ENCODE measurements at places on chromosomes 4 and X. TPM values are rescaled to one million over a fixed set of nuclear protein-coding genes. Genes with fewer than 3 reads are reported as not detected.

DNA sequence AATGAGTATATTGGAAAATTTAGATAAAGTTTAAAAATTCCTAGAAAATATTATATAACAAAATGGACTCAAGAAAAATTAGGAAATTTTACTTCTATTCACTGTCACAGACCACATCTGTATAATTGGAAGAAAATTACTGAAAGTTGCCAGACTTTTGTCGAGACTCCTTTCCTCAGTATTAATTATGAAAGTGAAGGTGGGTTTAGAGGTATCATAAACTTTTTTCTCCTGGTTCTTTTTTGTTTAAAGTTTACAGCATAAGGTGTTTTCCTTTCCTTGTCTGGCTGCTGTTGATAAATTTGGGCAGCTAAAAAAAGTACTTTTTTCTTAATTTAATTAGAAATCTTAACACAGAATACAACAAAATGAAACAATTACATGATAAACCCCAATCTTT, 6.7 kb upstream of the TEX13D start:
- no peak for DNase-seq

GRCh38 chr4:55920571-55920970, 28.2 kb upstream of the CEP135 start:
- DNase-seq, result no peak

GRCh38 chrX:100264200-100264599, 145.9 kb downstream of the PCDH19 start:
- DNase-seq, result no peak

DNA sequence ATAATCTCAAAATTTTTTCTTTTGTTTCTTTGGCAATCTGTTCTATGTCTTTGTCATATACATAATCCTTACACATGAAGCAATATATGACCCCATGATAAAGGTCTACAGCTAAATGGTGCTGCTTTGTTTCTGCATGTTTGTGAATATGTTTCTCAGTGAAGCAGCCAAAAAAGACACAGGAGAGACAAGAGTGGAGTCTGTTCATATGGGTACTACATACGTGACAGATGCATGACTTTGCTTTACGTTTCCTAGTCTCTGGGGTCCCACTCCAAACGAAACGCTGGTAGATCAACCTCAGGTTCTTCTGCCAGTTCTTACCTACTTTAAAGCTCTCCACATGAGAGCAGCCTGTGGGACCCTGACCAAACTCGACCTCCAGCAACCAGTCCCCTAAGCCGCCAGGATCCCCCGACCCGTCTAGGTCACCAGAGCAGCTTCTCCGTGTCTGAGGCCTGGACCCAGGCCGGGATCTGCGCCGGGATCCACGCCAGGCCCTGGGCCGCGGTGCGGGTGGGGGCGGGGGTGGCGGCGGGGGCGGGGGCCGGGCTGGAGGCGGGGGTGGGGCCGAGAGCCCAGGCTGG, 1.5 kb downstream of the USP51 start:
- no peak for DNase-seq

Gene NAP1L3
- 3.1 TPM for total RNA-seq

DNA sequence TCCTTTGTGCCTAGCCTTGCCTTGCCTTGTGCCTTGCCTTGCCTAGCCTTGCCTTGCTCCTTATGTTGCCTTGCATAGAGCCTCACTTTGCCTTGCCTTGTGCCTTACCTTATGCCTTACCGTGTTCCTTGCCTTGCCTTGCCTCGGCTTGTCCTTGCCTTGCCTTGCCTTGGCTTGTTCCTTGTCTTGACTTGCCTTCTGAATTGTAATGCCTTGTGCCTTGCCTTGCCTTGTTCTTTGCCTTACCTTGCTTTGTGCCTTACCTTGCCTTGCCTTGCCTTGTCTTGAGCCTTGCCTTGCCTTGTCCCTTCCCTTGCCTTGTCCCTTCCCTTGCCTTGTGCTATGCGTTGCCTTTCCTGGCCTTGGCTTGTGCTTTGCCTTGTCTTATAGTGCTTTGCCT, 90.2 kb downstream of the TAB3 start:
- DNase-seq, result no peak

DNA sequence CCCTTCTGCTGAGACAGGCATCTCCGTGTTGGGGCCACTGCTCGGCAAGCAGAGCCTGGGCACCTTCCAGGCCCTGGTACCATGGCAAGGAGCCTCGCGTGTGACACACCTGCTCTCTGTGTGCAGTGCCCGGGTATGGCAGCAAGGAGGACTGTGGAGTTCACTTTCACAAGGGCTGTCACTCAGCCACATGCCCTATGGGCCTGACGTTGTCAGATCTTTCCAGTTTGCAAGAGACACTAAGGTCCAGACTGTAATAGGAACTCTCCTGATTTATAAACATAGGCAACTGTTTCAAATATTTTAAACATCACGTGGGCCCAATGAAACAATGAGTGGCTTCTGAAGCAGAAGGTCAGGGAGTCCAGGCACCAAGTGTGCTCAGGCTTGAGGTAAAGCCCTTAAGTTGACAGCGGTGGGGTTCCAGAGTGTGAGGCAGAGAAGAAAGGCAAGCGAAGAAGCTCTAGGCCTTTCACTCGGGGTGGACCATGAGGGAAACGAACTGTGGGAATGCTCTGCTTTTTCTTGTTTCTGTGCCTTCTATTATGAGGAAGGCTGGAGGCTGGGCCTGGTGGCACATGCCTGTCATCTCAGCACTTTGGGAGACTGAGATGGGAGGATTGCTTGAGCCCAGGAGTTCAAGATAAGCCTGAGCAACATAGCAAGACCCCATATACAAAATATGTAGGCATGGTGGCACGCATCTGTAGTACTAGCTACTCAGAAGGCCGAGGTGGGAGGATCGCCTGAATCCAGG, 108.6 kb upstream of the TRIM2 start:
- no peak for DNase-seq

Gene SCOC
- 56.7 TPM for total RNA-seq

GRCh38 chr4:150974252-150974640, 40.8 kb downstream of the LRBA start:
- DNase-seq, result no peak

- no peak for DNase-seq
Observed at GRCh38 chrX:88903989-88904718, 157.1 kb downstream of the CPXCR1 start.

Gene ODAPH
- 0.17 TPM for total RNA-seq

DNA sequence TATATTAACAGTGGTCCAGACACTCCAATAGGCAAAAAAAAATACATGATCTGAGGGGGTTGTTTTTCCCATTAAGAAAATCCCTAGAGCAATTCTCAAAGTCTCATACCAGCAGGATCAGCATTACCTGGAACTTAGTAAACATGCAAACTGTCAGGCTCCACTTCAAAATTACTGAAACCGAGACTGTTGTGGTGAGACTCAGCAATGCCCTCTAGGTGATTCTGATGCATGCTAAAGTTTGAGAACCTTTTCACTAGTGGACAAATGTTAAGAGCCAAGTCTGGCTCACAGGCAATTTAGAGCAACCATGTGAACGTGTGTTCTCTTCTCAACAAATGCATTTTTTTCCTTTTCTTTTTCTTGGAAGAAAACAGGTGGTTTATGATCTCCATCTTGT, 30.2 kb downstream of the NEK1 start:
- no peak for DNase-seq

Gene MAGEA6
- total RNA-seq, result not detected

- DNase-seq, result no peak
Observed at GRCh38 chr4:47746122-47746521, 91.7 kb downstream of the CORIN start.

- DNase-seq, result no peak
Observed at GRCh38 chrX:43676971-43677572, 21.0 kb downstream of the MAOA start.

GRCh38 chrX:8201896-8202331, 30.8 kb upstream of the VCX2 start:
- no peak for DNase-seq

DNA sequence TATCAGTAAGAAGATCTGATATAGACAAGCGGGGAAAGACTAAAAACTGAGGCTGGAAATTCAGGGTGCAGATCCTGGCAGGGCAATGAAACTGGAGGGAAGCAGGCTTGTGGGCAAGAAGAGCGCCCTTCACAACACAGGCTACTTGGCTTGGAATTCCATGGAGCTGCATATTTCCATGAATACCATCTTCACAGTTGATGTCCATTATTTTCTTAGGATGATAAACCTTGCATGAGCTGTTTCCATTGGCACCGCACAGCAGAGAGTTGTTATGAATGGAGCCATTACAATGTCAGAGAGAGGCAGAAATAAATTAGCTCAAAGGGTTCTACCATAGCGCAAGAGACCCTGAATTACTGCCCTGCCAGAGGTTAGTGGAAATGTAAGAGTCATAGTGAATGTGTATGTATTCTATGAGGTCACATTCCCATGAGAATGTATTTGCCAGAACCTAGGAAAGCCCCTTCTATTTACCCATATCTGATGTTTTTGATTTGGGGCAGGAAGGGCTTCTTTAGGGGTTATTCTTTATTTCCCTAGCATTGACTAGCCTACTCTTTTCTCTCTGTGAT, 215.6 kb downstream of the PALLD start:
- no peak for DNase-seq

- no peak for DNase-seq
Observed at GRCh38 chrX:24398766-24399165, 38.3 kb downstream of the SUPT20HL1 start.

DNA sequence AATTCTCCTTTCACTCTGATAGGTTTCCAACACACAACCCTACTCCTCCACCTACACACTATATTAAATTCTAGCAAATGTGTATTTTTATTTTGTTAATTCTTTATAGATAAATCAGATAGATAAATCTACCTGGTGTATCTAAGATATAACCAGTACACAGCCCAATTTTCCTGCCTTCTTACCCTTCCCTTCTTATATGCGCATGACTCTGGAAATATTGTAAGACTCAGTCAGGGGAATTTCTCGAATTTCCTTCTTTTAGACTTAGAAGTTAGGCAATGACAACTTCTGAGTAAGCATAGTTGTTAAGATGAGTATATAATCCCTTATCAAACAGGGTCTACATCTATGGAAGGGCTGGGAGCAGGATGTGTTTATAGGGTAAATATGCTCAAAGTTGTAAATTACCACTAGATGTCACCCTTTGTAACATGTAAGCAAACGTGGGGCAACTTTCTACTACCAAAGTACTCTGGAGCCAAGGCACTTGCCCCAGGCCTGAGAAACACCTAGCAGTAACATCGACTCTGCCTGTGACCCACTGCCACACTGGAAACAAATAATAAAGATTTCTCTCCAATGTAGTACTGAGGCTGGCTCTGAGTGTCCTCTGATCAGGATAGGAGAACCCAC, 444.7 kb downstream of the IQCM start:
- DNase-seq, result peak; percentile 28

Gene RNF150
- 0.75 TPM for total RNA-seq

DNA sequence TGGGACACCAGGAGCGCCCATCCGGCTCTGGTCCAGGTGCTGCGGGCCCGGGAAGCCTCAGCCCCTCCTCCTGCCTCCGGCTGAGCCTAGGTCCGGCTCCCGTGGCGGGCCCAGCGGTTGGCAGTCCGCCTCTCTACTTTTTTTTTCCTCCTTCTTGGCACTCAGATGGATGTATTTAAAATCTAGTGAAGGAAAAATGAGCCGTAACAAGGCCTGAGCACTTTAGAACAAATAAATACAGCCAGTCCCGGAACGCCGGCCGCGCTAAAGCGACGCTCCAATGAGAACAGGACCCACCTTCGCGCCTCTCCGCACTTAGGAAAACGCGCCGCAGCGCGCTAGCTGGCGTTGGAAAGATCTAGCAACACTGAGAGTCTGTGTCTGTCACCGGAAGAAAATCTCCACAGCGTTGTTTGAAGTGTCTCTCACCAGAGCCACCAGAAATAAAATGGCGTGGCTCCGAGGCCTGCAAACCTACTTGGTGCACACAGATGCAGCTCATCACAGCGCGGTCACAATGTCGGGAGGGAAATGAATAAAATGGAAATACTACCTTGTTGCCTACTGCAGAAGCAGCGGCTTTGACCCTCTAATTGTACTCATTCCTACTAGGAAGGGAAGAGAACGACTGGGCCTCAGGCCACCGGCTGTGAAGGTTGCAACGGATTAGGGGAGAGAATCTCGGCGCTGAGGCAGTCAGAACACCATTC, 4.7 kb downstream of the NEUROG2 start:
- no peak for DNase-seq

GRCh38 chrX:146456058-146456457, 353.5 kb upstream of the CXorf51B start:
- DNase-seq, result no peak

Gene LPAR4
- not detected for total RNA-seq

- DNase-seq, result no peak
Observed at GRCh38 chrX:153689654-153690465, 2.1 kb downstream of the SLC6A8 start.

Gene DRD5
- not detected for total RNA-seq

DNA sequence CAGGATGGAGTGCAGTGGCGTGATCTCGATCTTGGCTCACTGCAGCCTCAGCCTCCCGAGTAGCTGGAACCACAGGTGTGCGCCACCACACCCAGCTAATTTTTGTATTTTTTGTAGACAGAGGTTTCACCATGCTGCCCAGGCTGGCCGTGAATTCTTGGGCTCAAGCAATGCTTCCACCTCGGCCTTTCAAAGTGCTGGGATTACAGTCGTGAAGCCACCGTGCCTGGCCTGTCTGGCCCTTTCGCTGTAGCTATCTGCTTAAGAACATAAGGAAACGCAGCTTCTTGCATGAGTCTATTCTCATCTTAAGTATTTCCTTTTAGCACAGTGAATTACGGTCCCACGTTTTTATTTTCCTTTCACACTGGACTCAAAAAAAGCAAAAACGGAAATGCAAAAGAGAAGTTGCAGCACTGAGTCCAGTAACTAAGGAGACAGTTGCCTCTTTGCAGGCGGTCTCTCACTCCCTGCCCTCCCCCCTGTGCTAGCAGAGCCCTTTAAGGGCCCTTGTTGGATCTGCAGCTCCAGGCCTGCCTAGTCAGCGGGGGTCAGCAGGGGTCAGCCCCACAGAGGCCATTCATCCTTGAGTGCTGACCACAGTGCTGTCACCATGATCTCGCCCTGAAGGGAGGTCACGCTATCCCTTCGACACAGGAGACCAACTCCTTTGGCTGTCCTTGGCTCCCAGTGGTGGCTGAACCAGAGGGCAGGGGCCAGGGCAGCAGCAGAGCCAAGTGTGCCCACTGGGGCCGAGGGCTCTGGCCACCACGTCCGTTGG, 21.8 kb upstream of the TBC1D14 start:
- DNase-seq, result no peak

- no peak for DNase-seq
Observed at GRCh38 chrX:71504346-71504745, 28.6 kb upstream of the OGT start.

Gene PNMA3
- not detected for total RNA-seq

DNA sequence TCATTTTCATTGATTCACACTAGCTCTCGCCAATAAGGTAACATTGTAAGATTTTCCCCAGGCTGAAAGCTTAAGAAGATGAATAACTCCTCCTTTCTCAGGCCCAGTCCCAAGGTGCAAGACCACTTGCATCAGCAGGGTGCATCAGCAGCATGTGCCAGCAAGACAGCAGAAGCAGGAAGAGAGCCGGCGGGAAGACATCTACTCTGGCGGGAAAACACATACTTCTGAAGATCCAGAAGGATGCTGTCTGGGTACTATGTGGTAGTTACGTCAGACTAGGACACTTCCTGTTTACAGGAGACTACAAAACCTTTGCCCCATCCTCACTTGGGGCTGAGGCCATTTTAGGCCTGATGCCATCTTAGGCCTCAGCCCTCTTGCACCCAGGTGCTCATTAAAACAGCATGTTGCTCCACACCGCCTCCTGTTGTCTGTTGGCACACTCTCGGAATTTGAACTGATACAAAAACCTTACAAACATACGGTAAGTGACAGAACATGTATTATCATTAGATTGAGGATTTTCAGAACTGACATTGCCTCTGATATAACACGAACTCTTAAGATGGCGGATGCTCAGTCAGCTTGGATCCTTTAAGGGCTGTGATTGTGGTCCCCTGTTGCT, 886.5 kb upstream of the EPHA5 start:
- DNase-seq, result no peak

Gene TLR6
- total RNA-seq, result 6.2 TPM
